ENCODE measurements at places on chromosomes 3 and 15.

DNA sequence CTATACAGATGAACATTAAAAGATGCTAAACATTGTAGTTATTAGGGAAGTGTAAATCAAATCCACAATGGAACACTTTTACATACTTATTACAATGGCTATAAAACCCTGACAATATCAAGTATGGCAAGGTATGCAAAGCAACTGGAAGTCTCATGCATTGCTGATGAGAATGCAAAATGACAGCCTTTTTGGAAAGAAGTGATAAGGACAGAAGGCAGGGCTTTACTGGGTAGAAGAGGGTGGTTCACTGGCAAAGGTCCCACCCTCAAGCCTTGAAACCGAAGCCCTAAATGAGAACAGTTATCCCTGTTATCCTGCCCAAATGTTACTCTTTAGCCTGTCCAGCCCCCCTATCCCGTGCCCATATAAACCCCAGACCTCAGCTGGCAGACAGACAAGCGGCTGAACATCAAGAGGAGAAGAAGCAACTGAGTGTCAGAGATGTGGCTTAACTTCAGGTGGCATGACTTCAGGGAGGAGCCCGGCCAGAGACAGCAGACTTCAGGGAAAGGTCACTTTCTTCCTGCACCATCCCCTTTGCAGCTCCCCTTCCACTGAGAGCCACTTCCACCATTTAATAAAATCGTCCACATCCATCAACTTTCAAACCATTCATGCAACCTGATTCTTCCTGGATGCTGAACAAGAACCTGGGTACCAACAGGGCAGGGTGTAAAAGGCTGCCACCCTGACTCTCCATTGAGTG is 732 bp upstream of the GCSAM start:
- DNase-seq = no peak

DNA sequence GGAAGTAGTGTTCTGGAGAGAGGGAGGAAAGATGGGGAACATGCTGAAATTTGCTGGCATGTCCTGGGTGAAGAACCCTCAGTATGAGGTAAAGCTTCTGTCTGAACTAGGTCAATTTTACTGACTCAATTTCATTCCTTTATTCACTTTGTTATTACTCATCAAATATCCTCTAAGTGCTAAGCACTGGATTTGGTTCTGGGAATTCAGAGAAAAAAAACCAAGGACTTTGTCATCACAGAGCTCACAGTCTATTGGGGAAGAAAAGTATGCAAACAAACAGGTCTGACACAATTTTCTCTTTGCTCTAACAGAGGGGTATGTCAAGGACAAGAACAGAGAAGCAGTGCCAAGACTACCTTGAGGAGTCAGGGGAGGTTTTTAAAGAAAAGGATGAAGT is 68.0 kb downstream of the TFG start:
- DNase-seq = no peak

- DNase-seq = no peak
Measured at GRCh38 chr3:38140326-38141172, 2.1 kb downstream of the MYD88 start.

GRCh38 chr15:68314563-68314962 is 37.0 kb downstream of the FEM1B start:
- no peak for DNase-seq

- peak; percentile 61 for DNase-seq
Measured at GRCh38 chr15:23565395-23566070, at the start of gene MKRN3. Gene MKRN3 (plus strand): TSS chr15:23565674. CDS start chr15:23565783, 109 bp downstream.

DNA sequence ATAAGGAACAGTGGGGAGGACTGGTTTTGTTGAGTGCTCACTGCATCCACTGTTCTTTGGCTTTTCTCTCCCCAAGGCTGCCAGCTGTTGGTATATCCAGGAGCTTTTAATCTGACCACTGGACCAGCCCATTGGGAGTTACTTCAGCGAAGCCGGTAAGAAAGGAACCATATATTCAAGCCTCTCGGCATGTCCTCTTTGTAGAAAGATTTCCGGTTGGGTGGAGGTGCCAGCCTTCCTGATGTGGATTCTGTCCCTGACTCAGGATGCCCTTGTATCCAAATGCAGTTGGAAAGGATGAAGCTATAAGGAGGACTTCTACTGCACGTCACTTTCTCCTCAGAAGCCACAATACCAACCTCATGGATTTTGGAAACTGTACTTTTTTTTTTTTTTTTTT is 14.2 kb downstream of the NIT2 start:
- DNase-seq = no peak

DNA sequence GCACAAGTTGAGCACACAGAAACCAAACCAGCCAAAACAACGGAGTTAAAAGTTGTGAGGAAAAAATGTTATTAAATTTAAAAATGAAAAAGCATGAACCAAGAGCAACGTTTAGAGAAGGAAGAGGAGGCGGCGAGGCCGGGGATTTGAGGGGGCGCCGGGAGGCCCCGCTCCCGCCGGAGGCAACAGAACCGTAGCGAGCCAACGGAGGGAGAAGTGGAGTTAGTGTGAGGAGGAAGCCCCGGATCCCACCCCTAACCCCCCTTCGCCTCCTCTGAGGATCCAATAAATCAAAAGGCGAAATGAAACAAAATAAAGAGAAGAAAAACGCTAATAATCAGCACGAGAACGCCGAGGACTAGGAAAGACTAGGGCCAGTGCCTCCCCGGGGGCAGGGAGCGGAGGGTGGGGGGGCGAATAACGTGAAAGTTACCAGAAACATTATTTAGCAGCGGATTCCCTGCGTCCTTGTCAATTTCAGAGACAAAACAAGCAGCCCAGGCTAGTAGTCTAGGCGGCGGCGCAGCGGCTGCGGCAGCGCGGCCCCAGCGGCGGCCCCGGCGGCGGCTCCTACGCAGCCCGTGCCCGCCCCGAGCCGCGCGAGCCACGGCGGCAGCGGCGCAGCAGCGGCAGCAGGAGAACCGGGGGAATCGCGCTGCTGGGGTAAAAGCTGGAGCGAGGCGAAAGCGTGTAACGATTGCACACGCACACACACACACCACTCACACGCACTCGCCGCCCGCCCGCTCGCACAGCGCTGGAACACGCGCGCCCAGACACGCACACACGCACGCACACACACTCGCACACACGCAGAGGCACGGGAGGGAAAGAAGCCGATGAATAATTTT is 1.7 kb downstream of the MEIS2 start:
- no peak for DNase-seq

DNA sequence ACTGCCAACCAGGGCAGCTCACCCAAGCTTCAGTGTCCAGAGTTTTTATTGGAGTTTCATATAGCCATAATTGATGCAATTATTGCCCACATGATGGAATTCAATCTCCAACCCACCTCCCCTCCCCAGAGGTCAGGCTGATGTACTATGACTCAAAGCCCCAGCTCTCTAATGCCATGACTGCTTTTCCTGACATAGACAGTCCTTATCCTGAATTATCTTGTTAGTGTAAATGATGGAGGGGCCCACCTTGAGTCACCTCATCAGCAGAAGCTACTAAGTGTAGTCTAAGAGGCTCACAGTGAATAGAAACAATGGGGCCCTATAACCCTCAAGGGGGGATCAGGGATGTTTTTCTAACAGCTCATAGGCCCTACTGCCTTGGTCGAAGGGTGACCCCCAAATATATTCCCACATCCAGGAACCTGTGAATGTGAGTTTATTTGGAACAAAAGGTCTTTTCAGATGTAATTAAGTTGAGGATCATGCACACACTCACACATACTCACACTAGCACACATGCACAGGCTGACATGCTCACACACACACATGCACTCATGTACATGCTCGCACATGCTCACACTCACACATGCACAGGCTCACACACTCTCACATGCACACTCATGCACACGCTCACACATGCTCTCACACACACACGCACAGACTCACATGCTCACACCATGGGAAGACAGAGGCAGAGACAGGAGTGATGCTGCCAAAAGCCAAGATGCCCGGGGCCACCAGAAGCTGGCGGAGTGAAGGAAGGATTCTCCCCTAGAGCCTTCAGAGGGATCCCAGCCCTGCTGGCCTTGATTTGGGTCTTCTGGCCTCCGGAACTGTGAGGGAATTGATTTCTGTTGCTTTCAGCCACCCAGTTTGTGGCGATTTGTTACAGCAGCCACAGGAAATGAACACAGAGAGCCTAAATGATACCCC is 131.2 kb upstream of the SMAD3 start:
- no peak for DNase-seq

DNA sequence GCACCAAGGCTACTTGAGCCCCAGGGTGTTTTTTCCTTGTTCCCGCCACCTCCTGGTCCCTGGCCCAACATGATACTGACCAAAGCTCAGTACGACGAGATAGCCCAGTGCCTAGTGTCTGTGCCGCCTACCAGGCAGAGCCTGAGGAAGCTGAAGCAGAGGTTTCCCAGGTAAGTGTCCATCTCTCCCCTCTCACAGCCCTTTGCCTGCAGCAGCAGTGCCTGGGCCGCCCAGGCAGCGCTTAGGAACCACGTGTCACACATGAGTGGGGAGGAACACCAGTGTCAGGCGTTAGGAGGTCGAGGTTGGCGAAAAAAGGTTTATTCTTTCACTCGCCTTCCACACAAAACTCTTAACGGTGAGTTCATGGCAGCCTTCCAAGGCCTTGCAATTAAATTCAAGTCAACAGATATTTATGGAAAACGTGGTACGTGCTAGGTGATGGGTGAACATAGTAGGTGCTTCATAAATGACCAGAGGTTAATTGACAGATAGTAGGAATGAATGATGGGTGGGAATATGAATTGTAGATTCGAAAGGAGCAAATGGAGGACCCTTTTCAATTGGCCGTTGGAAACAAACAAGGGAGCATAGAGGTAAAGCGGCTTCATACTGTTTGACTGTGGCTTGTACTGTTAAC is 486 bp downstream of the CDIN1 start:
- DNase-seq = no peak

GRCh38 chr3:12948891-12949711 is 107.7 kb upstream of the RPL32 start:
- no peak for DNase-seq

- no peak for DNase-seq
Measured at GRCh38 chr3:28019740-28020139, 221.7 kb upstream of the CMC1 start.

- no peak for DNase-seq
Measured at GRCh38 chr3:4478261-4478660, 11.2 kb upstream of the SUMF1 start.

- DNase-seq = no peak
Measured at GRCh38 chr15:100737214-100737613, 134.8 kb downstream of the ASB7 start.

Data from anterior cingulate cortex (tissue), 58 donors.